ENCODE measurements at places on chromosomes 1 and 21.

GRCh38 chr1:112257043-112257835, 138.8 kb upstream of the CTTNBP2NL start:
- DNase-seq: no peak

DNA sequence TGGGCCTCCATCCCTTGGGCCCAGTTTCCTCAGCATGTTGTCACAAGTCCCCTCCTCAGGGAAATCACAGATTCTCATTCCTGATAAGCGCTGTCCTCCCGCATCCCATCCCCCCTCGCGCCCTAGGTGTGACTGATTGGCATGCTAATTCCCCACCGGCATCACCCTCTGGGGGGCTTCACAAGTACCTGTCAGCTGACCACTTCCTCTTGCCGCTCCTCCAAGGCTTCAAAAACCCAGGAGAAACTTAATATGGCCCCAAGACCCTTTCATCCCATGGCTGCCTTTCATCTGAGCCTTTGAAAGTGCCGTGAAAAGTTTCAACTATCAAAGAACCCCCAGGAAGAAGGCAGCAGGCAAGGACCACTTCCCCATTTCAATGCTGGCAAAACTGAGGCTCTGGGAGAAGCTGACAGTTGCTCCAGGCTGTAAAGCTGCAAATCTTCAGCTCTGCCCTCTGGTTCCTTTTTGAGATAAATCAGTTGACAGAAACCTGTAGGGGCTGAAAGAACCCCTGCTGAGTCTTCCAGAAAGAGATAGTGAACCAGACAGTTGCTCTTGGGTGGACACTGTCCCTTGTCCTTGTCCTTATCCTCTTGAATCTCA, 12.8 kb upstream of the MIXL1 start:
- no peak for DNase-seq

- no peak for DNase-seq
These were observed 200.6 kb downstream of the RGS7 start for GRCh38 chr1:241156231-241156965.

DNA sequence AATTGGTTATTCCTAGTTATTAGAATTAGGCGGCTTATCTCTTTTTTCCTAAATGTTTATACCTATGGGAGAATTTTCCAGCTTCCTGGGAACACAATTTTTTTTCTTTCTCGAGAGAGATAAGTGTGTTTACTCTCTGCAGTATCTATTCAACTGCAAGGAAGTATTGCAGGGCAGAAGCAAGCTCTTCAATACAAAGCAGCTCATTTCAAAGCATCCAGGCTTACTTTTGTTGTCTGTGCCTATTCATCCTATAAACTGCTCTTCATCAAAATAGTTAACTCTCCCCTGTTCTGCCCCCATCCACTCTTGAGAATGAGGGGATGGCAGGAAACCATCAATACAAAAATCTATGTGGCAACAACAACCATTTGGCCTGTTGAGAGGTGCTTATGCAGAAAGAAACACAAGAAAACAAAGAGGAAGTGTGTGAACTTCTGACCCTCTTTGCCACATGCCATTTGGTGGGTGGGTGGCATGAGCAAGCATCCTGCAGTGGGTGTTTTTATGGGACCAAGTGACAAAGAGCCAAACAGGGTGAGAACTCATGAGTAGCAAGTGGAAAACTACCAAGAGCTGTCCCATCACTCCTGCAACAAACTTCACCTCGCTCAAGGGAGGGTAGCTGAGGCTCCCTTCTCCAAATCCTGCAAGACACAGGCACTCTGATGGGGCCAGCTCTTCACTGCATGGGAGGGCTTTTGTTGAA, 50.6 kb upstream of the MRPS6 start:
- no peak for DNase-seq

DNA sequence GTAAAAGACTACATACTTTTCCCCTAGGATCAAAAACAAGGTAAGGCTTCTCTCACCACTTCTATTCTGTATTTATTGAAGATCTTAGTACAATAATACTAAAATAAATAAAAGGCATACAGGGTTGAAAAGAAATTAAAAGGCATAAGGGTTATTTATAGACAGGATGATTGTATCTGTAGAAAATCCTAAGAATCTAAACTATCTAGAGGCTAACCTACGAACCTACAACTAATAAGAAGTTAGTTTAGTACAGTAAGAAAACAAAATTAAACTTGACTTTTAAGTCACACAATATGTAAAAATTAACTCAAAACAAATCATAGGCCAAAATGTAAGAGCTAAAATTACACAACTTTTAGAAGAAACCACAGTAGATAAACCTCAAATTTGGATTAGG, 50.4 kb upstream of the ADAM30 start:
- DNase-seq: no peak
